ENCODE measurements at places on chromosomes 12 and 14.

- no peak for DNase-seq
These were observed 98.6 kb downstream of the ARF6 start for GRCh38 chr14:49991491-49991890.

DNA sequence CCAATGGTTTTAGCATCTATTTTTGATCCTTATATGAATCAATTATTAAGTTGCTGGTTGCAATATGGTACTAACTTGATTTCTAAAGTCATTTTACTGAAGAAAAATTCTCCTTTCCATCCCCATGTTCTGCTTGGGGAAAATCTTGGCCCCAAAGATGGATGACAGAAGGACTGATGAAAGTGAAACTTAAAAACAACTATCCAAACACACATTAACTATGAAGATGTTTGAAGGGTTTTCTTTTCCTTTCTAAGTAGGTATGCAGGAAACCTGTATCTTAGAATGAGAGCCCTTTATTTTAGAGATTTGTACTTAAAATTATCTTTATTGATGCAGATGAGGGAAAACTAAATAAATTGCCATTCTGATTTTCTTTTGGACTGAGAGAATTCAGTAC is 5.9 kb downstream of the C12orf71 start:
- no peak for DNase-seq

DNA sequence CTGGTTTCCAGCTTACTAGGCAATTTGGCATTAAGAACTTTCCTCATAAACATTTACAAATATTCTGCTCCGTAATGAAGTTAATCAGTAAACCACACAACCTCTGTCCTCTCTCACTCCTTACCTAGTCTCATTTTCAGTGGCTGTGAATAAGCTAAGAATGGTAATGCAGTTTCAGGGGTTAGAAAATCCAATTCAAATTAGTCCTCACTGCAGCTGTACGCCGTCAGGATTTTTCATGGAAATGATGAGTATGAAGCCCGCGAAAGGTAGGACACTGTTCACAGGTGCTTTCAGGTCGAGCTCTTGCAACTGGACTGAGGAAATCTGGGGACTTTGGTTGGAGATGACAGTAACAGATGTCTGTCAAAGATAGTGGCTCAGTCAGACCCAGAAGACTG is 29.6 kb downstream of the NR1H4 start:
- no peak for DNase-seq

- no peak for DNase-seq
These were observed 147.6 kb downstream of the PHETA1 start for GRCh38 chr12:111221062-111222026.

DNA sequence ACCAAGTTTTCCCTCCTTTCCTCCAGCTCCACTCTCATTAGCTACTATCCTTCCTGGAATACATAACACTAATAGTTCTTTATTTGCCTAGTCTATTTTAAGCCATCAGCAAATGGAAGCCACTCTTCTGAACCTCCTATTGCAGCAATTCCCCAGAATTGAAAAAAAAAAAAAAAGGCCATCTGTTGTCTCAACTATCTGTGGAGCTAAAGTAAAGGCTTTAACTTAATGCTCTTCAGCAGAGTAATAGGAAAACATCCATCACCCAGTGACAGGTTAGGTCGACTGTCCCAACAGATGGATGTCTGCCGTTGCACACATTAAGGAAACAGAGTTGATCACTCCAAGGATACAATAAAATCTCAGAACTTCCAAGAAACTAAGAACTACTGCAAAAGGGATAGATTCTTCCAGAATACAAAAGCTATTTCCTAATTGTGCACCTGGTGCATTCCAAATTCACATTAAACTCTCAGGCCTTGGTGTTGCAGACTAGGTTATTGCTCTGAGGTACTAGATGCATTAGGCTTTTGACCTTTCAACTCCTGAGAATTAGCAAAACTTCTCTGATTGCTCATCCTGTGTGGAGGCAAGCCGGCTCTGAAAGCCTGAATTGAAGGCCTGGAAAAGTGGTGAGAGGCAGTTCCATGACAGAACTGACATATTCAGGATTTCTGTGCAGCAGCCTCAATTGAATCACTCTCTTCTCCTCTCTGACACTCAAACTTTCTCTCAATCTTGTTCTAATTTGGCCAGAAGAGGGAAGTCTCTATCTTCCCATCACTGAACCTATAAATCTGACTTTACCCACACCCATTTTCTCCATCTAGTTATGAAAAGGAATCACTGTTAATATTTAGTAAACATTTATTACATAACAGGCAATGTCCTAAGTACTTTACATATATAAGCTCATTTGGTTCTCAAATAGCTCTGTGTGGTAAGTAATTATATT is 238.4 kb upstream of the HMGA2 start:
- DNase-seq = no peak

- DNase-seq = peak; percentile 66
These were observed 449.6 kb upstream of the RGS6 start for GRCh38 chr14:71482671-71483070.

DNA sequence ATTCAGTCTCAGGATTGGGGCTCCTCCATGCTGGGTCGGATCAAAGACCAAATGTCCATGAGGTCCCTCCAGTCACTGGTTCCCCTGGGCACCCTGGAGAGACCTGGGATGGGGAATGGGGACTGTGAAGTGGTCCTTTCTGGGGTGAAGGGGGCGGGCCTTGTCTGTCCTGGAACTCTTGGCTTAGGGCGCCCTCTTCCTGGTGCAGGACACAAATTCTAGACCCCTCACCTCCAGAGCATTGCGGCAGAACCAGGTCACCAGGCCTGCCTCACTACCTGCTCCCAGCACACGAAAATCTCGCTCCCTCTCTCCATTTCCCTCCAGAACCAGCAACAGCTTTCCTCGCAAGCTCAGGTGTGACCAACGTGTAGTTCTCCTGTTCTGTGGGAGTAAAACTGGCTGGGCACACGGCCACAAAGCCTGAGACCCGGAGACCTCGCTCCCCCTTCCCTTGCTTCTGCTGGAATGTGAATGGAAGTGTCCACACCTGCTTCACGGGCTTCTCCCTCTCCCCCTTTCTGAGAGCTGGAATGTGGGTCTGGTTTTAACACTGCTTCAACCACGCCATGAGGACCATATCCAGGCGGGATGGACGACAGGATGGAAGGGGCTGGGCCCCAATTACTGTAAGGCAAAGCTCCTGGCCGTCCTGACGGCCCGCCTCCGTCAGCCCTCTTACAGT is 112.7 kb downstream of the SCARB1 start:
- no peak for DNase-seq

DNA sequence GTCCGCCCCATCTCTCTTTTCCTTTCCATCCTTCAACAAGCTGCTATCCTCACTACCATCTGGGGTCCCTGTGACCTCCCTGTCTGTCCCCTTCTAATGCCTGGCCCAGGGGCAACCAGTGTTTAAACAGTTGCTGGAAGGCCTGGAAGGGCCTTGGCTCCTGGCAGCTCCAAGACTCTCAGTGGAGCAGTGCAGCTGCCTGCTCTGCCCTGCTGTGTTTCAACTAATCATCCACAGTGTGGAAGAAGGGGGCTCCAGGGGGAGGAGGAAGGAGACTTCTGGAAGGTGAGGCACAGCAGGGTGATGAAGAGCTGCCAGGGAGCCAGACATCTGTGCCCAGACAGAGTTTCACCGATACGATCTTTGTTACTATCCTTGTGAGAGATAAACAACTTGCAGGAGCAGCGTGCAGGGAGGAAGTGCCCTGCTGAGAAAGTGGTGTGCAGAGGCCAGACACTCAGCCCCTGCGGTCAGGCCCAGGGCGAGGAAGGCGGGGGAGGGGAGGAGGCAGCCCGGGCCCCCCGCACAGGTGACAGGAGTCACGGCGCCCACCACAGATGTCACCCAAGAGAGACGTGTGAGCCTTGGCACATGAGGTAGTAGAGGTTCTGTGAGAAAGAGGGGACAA is 1061.8 kb downstream of the BCL11B start:
- no peak for DNase-seq

DNA sequence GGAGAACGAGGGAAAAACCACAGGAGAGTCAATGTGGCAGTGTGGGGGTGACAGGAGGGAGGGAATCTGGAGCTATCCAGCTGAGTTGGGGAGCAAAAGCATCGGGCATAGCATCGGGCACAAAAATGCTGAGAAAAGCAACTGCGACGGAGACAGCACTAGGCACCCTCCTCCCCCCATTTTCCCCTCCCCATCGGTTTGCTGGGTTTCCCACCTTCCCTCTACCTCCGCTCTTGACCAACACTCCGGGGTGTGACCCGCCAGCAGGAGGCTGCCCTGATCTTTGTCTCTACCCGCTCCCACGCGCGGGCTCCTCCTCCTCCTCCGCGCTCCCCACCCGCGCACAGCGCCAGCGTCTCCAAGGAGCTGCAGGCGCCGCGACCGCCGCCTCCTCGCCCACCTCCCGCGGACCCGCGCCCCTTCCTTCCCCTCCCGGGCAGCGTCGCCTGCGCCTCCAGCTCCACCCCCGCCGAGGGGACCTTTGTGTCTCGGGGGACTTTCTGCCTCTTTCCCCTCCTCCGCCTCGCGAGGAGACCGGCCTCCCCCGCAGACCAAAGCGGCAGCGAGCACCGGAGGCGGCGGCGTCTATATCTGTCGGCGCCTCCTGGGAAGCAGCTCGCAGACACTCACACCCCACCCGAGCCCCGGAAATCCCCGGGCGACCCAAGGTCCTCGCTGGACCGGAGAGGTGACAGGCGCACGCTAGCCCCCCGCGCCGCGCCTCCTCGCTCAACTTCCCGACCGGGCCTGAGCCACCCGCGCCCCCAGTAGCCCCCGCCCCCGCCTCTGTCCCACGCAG is 920 bp downstream of the CDK17 start:
- DNase-seq = no peak
